ENCODE measurements at places on chromosomes 13 and 19.
A peak's percentile ranks its signal among the peaks of the same experiment; 100 is the strongest.

GRCh38 chr13:99743094-99743493 lies 228.5 kb downstream of the ZIC5 start:
- no peak for ATAC-seq

GRCh38 chr13:20093951-20094350 lies 66.9 kb downstream of the GJA3 start:
- no peak for ATAC-seq

GRCh38 chr19:51257471-51257870 lies 6.6 kb downstream of the SIGLECL1 start:
- no peak for ATAC-seq

GRCh38 chr19:8208922-8209461 lies at the start of gene CERS4:
Gene CERS4, plus strand, starts transcription at chr19:8209370. Its CDS starts 41,707 bp downstream, at chr19:8251077.
- ATAC-seq: peak; percentile 88

DNA sequence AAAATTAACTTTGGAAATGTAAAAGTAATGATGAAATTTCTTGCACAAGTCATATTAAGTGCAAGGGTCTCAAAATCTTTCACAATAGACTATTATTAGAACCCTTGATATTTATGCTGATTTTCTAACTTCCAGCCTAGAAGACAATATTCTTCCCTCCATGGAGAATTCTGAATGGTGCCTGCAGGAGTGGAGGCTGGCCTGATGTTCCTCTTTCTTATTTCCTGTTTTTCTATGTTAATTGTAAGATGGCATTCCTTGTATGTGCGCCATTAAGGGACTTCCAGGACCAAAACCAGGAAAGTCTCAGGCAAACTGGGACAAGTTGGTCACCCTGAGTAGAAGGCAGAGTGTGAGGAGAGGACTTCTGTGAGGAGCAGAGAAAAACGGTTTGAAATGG lies 294.9 kb downstream of the DLEU7 start:
- ATAC-seq: no peak

- peak; percentile 36 for ATAC-seq
These were observed 1466.1 kb downstream of the UQCRFS1 start for GRCh38 chr19:27746691-27747380.

DNA sequence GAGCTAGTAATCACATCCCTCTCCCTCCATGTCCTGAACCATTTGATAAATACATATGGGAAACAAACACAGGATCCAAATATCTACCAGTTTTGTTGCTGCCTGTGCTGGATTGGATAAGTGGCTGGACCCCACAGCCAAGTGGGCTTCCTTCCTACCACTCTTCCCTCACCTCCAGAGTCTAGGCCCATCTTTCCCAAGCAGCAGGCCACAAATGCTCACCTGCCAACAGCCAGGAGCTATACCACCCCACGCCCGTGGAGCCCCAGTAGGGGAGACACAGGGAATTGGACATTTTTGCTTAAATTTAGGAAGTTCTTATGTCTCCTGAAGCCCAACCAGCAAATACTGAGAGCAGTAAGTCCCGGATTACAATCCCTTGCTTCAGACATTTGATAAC lies 55.8 kb downstream of the HSPH1 start:
- no peak for ATAC-seq

DNA sequence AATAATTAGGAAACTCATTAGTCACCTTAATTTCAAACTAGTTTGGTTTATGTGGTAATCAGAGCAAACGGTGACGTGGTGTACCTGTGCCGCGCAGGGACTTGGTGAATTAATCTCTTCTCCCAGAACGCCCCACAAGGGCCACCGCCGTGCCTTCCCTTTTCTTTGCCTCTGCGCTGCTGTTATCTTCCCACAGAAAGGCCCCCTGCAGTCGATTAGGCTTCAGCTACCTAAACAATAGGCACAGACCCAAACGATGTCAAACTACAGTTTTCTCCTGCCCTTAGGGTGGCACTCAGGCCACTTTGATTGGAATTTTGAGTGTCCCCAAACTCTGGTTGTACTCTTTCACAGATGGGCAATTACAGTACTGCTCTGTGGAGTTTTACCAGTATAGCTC lies 115.5 kb downstream of the GGACT start:
- no peak for ATAC-seq

Measured in gastroesophageal sphincter (tissue), 4 donors.